ENCODE measurements at places on chromosomes 12 and 14.

DNA sequence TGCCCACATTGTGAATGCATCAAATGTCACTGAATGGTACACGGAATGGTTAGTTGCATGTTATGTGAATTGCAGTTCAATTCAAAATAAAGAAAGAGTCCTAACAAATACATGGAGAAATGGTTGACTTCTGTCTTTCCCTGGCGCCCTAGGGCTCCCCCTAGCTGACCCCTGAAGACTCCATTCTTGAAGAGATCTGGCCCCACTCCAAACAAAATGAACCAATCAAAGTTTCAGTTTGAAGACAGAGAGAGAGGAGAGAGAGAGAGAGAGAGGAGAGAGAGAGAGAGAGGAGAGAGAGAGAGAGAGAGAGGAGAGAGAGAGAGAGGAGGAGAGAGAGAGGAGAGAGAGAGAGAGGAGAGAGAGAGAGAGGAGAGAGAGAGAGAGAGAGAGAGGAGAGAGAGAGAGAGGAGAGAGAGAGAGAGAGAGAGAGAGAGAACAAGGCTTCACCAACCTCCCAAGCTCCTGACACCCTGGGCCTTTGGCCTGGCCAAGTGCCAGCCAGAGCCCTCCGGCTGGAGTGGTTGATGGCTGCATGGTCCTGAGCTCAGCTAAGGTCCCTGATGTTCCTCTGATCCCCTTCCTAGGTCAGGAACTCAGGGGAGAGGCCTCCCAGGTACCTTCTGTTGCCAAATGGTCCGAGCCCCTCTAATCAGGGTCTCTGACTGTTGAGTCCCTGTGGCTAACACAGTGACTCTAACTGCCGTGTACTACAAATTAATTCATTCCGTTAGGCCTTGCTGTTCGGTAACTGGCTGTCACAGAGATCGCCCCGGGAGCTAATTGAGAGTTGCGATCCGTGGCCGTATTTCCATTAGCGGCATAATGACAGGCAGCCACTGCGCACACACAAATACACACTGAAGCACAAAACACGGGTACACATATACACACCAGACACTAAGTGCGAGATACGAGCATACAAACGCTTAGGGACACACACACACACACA, 188.8 kb downstream of the ESRRB start:
- DNase-seq, result no peak

DNA sequence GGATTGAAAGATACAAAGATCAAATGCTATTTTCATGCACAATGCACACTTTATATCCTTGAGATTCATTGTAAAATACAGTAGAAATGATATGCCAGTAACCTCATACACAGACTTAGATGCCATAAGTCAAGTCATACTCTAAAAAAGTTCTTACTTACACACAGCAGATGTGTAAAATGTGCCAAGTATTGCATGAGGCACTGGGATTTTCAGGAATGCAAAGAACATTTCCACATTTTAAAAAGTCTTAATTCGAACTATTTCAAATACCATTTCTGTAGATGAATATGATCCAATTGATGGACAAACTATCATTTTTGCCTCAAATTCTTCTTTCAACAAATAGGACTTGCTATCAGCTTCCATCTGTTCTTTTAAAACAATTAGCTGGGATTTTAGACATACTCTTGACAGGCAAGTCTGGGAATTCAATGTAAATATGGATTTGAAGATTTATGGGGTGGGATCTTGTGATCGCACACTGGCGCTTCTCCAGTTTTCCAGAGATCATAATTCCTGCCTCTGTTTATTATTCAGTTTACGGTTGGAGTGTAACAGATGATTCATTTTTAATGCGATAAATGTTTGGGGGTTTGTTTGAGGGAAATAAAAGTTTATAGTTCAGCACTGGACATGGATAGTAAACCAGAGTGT, 183.8 kb downstream of the PAX9 start:
- no peak for DNase-seq

DNA sequence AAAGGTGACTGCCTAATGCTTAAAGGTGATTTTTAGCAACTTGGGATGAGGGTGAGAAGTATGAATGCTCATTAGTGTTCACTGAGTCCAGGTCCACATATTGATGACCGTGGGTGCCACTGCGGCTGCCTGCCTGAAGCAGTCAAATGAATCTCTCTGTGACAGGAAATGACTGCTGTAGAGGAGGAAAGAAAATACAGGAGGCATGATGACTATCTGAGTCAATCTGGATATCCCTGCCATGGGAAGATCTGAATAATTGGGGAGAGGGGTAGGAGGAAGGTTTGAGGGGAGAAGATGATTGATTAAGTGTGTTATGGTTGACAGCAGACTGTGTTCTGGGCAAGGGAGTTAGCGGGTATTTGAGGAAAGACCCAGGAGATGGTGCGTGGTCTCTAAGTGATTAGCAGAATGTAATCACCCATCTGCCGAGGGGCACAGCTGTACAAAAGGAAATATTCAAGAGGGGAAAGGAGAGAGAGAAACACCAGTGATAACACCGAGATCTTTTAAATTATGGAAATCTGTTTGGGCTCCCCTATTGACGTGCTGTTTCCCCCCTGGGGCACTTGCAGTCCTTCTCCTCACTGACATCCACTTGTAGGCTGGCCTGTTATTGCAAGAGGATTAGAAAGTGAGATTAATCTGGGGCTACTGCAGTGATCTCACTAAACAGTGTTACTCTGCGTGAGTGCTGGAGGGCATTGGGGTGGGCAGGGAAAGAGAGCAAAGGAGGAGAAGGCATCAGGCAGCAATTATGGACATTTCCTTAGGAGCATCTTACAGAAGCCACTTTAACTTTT, 97.7 kb downstream of the AKAP6 start:
- no peak for DNase-seq

DNA sequence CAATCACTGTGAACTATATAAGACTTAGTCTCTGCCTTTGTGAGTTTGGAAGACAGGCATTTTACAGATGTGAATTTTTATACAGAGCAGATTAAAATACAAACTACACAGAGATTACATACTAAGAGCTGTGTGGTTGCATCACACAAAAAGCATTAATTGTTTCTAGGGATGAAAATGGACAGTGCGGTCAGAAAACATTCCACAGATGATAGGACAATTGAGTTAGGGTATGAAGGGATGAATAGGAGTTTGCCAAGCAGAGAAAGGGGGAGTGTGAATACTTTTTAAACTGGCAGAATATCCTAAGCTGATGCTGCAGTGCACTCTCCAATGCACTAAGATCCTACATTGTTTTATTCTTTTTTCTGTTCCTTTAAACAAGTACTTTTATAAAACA, 345.8 kb downstream of the VRK1 start:
- no peak for DNase-seq

DNA sequence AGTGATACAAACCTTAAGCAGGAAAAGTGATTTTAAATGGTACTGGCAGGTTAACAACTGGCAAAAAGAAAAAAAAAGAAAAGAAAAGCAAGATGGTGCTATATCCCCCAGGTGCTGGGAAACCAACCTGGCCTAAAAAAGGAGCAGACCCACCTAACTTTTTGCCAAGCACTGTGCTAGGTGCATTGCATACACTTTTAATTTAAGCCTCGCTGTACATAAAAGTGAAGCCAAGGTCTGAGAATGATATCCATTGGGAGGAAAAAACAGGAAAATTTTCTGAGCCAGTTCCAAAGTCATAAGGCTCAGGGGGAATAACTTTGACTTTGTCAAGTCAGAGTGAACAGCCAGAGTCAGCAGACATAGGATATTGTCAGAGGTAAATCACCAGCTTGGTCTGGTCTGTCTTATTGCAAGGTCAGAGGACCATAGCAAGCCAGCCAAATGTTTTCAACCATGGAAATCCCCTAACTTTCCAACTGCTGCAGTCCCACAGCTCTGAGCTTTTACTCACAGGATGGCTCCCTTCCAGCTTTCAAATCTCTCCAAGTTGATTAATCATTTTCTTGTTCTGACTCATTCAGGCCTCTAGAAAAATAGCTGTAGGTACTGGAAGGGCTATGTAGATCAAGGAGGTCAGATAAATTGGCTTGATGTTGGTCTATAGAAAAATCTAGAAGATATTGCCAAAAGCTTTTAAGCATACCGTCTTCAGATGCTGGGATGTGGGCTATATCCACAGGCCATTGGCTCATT, 412.9 kb downstream of the RAD51B start:
- no peak for DNase-seq

GRCh38 chr12:14824012-14824634, 10.1 kb upstream of the SMCO3 start:
- no peak for DNase-seq

GRCh38 chr14:91980157-91980556, 32.7 kb upstream of the FBLN5 start:
- DNase-seq, result no peak

DNA sequence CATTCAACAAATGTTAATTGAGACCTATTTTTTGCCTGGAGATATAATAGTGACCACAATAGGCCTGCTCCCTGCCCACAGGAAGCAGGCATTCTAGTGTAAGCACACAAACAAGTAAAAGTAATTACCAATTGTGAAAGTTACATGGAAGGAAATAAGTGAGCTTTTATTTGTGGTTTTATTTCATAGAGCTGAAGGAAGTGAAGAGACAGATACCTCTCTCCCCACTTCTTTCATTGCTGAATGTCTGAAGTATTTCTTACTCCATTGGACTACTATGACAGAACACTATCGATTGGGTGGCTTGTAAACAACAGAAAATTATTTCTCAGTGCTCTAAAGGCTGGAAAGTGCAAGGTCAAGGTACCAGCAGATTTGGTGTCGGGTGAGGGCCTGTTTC, 183.5 kb downstream of the PRKCH start:
- DNase-seq, result no peak

DNA sequence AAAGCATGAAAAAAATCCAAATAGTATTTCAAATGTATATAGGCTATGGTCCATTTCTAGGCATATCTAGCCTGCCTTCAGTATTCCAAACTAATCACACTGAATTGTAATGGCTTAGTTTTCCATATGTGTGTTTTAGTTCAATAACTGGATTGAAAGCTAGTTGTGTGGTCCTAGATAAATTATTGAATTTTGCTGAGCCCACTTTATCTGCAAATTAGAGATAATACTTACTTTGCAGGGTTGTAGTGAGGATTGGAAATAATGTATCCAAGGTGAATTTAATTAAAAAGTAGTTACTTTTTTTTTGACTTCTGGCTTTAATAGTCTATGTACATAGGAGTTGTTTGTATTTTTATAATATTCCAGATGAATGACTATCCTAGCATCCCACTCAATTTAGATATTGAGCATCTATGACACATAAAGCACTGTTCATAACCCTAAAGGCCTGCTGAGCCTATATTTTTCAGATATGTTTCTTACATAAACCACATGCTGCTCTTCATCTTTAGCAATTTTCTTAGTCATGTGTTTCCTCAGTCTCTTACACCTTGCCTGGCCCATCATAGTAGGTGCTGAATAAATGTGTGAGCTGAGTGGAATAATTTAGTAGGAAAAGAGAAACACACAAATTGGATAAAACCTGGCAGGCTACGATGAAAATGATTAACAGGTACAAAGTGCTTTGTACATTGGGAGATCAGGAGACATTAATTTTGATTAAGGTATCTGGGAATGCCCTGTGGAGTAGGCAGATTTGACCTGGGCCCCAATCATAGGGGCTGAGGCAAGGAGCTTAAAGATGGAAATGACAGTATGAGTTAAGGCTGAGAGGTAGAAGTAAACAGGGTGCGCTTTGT, 1.1 kb upstream of the ATP23 start:
- DNase-seq, result no peak

Measured in stimulated activated CD4-positive, alpha-beta T cell treated with anti-CD3 and anti-CD28 coated beads, TNF-alpha, amount 100 ng/mL, for 1 hour (primary cell).